ENCODE measurements at places on chromosomes 3 and 15.

DNA sequence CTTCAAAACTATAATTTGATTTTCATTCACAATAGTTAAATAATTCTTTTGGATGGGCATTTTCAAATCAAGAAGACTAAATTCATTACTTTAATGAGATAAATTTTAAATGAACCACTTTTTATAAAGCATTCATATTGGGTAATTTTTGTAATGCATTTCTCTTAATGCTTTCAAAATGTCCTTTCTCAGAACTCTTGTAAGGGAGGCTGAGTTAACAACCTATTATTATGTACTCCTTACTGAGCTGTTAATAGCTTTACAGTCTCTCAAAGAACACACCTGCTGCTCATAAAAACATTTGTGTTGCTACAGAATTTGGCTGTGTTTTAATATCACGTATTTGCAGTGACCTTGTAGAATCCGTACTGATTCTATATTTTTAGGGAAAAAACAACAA, 334.0 kb upstream of the ARL6 start:
- no peak for DNase-seq

DNA sequence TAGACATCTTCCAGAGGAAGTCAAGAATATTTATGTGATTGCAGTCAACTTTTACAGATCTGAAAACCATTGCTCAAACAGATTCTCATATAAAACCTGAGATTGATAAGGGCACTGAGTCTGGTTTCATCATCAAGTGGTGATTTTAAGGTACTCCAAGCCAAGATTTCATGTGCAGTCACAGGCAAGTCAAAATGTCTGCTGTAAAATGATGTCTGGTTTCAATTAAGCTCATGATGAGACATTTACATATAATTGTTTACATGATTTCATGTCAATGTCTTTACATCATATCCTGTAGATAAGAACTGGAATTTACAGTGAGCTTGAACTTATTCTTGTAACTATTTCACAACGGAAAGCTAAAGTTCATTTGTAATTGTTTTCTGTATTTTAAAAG, 1215.5 kb downstream of the ROBO2 start:
- no peak for DNase-seq

DNA sequence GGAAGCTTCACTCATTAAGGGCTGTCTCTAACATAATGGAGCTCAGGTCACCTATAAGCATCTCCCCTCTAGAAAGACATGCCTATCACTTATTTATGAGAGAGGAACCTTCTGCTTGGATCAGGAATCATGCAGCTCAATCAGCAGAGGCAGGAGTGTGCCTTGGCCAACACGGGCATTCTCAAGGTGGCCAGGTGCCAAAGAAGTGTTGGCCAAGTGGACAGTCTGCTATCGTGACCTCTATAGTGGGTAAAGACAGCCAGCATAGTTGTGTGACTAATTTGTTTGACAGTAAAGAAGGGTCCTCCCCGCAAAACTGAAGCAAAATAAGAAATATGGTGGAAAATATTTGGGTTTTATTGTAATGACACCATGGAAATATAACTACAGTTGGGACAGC, 14.7 kb upstream of the AGTR1 start:
- DNase-seq, result no peak

GRCh38 chr3:11220230-11220629, 52.0 kb upstream of the ATG7 start:
- no peak for DNase-seq

- no peak for DNase-seq
Measured at GRCh38 chr3:172517859-172518466, 5.3 kb downstream of the TNFSF10 start.

GRCh38 chr3:138928727-138929372, 18.1 kb downstream of the FOXL2 start:
- DNase-seq, result no peak

DNA sequence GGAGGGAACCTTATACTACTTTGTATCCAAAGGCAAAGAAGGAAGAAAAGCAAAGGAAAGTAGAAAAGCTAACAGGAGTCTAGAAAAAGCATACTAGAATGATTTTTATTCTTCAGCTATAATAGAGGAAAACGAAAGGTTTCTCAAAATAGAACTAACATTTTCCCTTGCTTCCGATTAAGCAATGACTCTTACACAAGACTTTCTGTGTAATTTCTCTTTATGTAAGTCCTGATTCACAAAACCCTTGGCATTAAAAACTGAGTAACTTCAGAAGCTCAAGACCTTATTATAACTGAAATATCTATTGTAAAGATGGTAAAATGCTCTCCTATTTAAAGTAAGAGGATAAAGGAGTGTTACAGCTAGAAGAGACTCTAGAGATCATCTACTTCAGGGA, 97.4 kb downstream of the DTWD1 start:
- no peak for DNase-seq

DNA sequence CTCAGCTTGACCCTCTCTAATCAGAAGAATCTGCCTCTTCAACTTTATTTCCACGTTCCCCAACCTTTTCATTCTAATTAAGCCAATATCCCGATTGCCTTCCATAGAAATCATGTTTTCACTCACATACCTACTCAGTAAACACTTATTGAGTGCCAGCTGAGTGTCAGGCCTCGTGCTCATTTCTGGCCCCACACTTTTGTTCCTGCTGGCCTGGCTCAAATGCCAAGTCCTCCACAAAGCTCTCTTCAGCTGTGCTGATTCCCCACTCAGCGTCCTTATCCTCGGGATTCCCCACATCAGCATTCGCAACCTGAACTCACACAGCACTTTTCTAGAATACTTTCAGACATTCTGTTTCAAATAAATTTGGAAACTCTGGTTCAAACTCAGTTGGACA, 68.9 kb downstream of the THBS1 start:
- no peak for DNase-seq

DNA sequence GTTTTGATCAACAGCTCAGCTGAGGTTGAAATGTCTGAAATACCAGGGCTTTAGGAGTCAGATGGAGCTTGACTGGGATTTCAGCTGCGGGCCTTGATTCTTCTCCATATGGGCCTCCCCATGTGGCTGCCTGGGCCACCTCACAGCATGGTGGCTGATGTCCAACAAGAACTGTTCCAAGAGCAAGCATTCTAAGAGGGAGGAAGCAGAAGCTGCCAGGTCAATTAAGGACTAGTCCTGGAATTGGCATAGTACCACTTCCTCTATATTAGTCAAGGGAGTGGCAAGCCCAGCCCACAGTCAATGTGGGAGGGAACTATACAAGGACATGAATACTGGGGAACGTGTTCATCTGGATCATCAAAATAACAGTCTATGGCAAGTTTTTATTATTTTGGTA, 181.7 kb upstream of the ANKRD28 start:
- DNase-seq, result no peak

DNA sequence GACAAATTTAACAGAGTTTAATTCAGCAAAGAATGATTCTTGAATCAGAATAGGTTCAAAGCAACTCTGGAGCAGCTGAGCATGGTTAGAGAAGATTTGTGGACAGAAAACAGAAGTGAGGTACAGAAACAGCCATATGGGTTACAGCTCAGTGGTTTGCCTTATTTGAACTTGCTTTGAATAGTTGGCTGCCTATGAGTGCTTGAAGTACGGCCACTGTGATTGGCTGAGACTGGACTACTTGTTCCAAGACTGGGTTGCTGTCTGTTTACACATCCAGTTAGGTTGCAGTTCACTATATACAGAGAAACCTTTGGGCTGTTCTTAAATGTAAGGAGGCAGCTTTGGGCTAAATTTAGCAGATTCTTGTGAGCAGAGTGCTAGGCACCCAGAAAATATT, 79.4 kb upstream of the CADPS start:
- DNase-seq, result no peak

DNA sequence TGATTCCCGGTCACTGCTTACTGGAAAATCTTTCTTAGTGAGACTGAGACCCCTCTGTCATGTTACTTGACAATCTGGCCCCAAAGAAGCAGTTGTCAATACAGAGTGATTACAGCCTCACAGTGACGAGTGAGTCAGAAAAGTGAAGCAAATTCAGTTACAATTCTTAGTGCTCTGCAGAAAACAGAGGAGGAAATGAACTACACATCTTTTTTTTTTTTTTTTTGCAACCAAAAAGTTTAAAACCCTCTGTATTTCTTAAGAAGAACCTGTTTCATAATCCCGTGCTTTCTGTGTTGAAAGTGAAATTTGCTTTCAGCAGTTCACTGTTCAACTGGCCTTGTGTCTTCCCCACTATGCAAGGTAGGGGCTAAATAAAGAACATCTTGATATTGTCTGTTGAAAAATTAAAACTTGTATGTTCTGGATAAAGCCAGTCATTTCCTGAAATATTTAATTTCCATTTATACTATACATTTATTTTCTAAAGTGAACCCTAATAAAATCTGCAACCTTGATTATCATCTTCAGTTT, 1.9 kb downstream of the AQP9 start:
- DNase-seq, result no peak

DNA sequence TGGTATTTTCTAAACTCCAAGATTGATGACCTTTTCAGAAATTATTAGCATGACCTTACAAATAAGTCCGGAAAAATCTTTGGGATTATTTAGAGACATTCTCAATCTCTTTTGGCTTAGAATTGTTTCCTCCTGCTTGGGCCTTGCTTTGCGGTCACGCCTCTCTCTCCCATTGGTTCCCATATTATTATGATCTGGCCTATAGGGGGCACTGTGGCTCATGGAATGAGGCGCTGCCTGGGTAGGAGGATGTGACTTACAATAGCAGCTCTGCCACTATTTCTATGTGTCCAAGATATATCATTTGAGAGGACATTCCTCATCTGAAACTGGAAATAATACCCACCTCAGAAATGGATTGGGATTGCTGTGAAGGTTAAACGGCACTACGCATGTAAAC, 464.9 kb downstream of the MFSD1 start:
- no peak for DNase-seq

DNA sequence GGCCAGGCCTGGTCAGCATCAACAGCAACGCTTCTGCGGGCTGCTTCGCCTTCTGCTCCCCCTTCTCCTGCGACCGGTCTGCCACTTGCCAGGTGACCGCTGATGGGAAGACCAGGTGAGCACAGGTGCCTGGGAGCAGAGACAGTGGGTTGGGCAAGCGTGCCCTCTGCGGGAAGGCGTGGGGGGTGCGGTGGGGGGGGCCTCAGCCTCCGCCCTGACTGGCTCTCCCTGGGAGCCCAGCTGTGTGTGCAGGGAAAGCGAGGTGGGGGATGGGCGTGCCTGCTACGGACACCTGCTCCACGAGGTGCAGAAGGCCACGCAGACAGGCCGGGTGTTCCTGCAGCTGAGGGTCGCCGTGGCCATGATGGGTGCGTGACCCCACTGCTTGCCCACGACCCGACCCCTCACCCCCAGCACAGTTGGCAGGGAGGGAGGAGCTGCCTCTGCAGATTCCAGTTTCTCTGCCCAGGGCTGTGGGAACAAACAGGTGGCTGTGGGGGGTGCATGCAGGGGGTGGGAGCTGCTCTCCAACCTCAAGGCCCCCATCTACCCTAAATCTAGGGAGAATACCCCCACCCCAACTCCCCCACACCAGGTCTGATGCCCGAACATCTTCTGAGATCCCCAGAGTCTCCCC, 8.8 kb downstream of the STAB1 start:
- no peak for DNase-seq

DNA sequence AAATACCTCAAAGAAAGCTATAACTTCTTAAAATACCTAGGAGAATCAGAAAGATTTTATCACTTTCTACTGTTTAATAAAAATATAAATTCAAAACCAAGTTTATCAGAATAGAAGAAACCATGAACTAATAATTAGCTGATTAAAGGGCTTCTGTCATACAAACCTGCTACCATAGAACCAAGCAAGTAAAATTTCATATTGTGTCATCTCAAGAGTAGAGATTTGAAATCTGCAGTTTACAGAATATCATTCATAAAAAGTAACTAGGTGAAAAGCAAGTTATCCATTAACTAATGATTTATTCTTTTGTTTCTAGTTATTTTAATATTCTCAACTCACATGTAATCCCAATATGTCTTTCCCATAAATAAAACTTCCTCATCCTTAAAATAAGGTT, 36.8 kb upstream of the XXYLT1 start:
- no peak for DNase-seq

- DNase-seq, result no peak
Measured at GRCh38 chr15:101710806-101711205, 13.5 kb downstream of the TARS3 start.

GRCh38 chr15:65660927-65661326, 39.2 kb downstream of the SLC24A1 start:
- no peak for DNase-seq

DNA sequence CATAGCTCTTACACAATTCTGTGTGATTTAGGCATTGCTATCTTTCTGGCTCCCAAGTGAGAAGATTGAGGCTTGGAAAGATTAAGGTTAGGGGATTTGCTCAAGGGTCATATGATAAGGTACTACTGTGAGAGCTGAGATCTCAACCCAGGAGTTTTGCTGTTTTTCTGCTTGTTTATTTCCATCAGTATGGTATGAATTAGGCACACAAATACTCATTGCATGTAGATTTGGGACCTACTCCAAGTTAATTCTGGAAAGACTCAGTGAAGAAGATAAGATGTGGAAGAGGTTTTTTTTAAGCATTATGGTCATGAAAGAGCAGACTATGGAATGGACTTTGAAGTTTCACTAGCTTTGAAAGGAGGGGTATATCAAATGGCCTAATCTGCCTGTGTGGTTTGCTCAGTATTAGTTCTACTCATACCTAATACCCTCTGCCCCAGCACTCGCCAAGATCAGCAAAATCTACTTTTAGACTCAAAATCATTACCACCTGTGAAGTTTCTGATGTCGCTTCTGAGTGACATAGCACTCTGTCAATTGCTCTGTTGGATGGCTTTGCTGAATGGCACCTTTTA, 12.5 kb downstream of the MBNL1 start:
- no peak for DNase-seq

DNA sequence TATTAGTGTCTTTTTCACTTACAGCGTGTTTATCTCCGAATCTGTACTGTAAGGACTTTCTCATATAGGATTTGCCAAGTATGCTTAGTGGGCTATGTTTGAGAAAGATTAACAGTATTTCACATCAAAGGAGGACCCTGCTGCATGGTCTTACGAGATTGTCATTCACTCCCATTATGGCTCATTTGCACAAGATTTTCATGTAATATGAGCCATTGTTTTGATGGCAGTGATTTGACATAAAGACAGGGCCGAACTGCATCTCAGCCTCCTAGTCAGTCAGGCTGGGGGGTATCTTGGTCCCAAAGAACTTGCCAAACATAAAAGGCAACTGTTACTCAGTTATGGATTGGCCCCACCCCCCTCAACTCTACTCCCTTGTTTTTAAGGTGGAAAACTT, 205.9 kb downstream of the ZIC1 start:
- DNase-seq, result no peak

DNA sequence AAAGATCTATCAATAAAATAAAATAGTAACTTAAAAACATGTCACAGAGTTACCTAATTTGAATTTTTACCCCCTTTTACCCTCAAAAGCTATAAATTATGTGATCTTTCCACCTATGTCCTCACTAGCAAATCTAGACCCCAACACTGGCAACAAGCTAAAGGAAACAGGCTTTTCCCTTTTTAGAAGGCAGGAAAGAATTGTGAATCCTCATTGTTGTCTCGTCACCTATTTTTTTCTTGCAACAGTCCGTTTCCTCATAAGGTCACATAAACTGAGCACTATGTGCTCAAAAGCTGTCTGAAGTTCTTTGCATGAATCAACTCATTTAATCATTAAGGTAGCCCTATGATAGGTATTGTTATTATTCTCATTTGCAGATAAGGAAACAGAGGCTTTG, 34.6 kb upstream of the DAZL start:
- no peak for DNase-seq

Data from GM12892 (cell line).